T-helper 2 cell (primary cell): ENCODE measurements at places on chromosomes 12 and 14.

GRCh38 chr14:90750701-90751100 lies 65.5 kb downstream of the TTC7B start:
- DNase-seq = no peak

DNA sequence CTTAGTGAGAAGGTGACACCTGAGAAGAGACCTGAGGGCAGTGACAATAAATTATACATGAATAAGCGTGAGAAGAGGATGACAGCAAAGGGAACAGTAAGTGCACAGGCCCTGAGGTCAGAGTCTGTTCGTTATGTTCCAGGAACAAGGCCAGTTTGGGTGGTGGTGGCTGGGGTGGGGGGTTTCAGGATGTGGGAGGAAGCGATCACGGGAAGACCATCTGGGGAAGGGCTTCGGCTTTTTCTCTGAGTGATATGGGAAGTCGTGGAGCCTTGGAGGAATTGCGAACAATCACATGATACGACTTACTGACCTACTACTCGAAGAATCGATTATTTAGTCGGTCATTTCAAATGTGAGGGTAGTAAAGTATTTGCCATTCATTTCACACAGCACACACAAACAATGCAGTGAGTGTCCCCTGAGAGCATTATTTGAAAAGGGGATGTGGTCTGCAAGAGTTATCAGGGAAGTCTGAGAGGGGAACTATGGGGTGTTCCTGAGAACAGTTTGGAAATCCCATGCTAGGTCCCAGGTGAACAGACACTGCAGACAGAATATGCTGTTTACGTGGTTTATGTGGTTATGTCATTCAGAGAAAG lies 94.7 kb downstream of the SLC38A1 start:
- no peak for DNase-seq

DNA sequence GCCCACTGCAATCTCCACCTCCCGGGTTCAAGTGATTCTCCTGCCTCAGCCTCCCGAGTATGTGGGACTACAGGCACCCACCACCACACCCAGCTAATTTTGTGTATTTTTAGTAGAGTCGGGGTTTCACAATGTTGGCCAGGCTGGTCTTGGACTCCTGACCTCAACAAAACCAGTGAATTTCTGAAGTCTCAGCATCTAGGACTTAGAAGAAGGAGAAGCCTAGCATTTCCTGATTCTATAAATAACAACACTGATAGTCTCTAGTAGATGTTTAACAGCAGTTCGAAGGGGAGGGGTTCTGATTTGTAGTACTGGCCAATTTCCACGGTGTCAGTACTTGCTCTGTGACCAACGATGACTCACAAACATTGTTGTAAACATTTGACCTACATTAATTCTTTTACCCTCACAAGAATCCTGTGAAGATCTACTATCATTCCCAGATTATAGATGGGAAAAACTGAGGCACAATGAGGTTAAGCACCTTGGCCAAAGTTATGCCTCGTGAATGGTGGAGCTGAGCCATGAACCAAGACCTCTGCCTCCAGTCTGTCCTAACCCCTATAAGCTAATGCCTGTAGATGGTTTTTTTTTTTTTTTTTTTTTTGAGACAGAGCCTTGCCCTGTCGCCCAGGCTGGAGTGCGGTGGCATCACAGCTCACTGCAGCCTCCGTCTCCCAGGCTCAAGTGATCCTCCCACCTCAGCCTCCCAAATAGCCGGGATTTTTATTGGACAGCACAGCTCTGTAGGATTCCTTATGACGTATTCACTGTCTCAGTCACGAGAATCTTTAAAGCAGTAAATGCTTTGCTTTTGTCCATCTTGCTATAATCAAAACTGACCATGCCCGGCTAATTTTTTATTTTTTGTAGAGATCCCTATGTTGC lies 5.2 kb downstream of the P2RX4 start:
- no peak for DNase-seq

- DNase-seq = no peak
Measured at GRCh38 chr12:6065863-6066199, 58.6 kb downstream of the VWF start.

- DNase-seq = no peak
Measured at GRCh38 chr12:112645586-112645985, 146.0 kb upstream of the RPH3A start.

DNA sequence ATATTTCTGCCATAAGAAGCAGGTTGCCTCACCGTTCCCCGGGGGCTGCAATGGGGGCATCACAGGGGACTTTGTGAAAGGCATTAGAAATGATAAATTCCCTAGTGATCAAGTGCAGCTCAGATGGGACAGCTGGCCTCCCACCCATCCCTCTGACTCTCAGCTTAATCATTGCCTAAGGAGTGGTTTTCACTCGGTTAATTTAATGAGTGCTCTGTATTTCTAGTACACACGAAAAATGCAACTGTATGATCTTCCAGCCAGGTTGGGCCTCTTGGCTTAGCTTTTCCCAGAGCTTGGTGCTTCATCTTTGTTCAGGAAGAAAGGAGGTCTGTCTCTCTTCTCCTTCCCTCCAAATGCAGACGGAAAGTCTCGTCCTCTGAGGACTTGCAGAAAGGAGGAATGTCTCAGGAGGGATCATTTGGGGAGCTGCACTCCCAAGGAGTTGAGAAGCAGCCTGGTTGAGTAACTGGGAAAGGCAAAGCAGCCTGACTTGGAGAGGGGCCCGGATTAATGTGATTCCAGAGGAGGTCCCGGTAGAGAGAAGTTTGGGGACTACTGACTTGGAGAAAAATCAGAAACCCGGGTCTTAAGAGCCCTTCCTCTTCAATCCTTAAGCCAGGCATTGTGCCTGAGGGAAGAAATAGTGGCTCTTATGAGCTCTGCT lies 7.2 kb downstream of the CD9 start:
- no peak for DNase-seq

DNA sequence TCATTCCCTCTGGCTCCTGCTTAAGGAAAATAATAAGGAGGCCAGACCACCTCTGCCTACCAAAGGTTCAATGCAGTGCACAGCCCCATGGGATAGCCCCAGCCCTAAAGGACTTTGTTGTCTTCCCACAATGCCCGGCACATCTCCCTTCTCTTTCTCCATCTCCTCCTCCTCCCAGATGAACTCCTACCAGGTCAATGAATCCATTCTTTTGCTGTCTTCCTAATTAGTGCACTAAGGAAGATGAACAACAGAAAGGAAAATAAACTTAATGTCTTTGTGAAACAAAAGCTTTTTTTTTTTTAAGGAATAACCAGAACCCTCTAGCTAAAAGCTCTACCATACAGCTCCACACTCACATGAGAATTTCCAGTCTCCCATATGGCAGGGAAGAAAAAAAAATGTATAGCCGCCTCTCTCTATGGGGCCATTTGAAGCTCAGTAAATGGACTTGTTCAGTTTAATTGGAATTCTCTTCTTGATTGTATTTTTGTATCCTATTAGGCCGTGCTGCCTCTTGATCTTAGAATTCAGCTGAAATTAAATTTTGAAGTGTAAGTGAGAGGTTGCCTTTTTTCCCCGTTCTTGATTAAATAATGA lies 41.8 kb upstream of the HSPB8 start:
- no peak for DNase-seq

GRCh38 chr12:6788972-6789924 lies at the start of gene CD4:
CD4 (plus strand) TSS chr12:6789528; CDS start chr12:6800139, 10,611 bp downstream.
- no peak for DNase-seq

DNA sequence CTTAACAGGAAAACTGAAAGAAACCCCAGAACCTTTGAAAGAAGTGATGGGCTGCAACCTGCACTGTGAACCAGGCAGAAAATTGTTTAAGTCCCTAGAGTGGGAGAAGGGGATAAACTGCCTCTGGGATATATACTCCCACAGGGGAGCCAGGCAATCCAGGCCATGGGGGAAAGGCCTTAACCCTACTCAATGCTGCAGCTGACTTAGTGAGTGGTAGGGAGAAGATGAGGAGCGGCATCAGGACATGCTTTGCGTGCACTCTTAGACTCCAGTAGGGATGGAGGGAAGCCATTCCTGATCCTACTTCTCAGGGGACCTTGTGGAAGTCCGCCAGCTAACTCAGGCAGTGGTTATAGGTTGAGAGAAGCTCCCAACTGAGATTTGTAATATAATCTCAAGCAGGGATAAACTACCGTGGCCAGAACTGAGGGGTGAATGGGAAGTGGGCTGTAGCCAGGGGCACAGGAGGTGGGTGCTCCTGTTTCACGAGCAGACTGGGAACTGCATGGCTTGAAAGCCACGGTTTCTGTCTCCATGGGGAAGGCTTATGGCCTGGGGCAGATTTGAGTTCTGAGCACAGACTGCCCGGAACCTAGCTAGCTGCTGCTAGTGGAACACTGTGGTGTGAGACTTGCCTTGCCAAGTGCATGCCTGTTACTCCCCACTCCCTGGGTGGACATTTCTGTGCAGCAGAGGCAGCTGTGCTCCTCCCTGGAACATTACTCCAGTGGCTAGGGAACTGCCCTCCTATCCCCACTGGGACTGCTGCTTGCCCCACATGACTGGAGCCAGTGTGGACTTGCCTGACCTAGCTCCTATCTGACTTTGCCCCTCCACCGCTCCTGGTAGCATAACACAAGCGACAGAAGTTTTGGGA lies 119.2 kb upstream of the SCAF11 start:
- DNase-seq = no peak

- no peak for DNase-seq
Measured at GRCh38 chr12:53005215-53005985, 856 bp upstream of the EIF4B start.

GRCh38 chr12:23721268-23721667 lies 228.2 kb downstream of the SOX5 start:
- DNase-seq = no peak

GRCh38 chr12:108543652-108544051 lies 17.3 kb downstream of the SART3 start:
- DNase-seq = no peak

DNA sequence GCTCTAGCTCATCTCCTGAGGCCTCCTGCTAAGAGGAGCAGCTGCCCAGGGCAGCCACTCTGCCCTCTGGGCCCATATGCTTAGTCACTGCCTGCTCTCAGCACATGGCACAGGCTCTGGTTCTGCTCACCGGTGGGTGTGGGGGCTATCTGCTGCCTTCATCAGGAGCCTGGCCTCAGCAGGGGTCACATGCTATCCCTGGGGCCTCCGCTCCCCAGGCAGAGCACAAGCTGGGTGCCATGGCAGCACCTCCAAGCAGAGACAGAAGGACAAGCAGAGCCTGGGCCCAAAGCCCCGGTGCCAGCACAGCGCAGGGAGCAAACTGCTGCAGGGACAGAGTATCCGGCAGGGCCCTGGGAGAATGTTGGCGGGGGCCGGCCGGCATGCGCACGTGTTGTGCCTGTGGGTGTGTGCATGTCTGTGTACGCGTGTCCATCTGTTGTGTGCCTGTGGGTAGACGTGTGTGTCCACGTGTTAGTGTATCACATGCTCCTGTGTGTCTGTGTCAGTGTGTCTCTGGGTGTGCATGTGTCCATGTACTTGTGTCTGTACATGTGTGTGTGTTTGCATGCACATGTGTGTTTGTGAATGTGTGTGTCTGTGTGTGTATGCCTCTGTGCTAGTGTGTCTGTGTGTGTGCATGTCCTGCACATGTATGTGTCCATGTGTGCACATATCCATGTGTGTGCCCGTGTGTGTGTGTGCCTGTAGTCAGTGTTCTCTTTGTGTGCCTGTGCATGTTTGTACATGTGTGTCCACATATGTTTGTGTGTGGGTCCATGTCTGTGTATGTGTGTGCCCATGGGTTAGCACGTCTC lies 326.9 kb downstream of the TMEM121 start:
- no peak for DNase-seq

- no peak for DNase-seq
Measured at GRCh38 chr12:29762637-29763300, 21.0 kb downstream of the TMTC1 start.
